ENCODE measurements at places on chromosomes 1 and 21.
A peak's percentile ranks its signal among the peaks of the same experiment; 100 is the strongest.

DNA sequence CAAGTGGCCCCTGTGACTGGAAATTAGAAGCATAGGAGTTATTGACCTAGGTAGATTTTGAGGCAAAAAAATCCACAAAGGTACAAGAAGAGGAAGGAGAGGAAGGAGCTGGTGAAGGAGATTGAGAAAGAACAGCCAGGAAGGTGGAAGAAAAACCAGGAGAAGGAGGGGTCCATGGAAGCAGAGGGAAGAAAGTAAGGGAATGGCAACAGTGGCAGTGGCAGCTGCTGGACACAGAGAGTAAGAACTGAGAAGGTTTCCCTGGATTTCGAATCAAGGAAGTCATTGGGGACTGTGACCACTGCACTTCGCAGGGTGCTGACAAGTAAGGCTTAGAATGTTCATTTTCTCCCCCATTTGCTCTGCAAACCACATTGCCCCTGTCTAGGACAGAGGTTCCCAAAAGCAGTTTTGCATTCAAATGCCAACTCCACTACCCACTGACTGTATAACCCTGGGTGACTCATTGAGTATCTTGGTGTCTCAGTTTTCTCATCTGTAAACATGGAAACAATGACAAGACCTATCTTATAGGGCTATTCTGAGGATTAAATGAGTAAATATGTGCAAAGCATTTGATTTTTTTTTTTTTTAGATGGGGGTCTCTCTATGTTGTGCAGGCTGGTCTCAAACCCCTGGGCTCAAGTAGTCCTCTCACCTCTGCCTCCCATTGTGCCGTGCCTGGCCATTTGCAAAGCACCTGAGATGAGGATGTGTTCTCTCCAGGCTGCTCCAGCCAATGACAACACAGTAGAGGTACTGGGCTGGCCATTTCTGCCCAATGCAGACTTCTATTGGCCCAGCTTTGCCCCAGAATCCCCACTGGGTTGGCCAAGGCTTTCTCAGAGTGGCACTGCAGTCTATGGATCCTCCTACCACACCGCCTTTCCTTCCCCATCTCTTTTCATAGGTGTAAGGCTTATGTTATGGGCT, 9.3 kb upstream of the CAPN2 start:
- peak; percentile 56 for DNase-seq

GRCh38 chr1:41611068-41611931, 126.8 kb upstream of the EDN2 start:
- DNase-seq: no peak

DNA sequence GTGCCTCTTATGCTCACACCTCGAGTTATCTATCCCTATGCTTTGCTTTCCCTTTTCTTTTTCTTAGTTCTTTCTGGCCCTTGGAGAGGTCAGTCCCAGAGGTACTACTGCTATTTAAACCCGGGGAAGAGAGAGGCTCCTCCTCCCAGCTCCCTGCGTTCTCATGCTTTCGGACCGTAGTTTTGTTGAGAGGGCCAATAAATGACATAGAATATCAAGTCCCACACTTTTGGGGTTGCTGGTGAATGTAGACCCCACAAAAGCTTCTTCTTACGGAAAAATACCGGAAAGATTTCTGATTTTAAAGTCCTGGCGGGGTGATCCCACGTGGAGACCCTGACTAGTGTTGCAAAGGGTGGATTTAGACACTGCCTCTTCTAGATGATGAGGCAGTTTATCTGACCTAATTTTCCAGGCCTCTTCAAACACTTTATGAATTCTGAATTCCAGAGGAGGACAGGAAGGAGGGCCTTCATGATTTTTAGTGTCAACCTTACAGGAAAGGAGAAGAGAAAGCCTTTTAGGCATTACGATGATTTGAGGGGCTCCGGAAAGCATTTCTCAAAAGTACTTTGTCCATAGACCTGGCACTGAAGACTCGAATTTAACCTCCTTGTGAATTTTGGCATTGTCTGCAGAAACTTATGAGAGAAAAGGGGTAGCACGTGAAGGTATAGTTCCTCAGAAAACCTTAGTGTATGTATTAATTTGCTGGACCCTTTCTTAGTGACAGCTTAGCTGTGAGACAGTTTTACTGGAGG, 694 bp downstream of the TMEM167B start:
- no peak for DNase-seq

DNA sequence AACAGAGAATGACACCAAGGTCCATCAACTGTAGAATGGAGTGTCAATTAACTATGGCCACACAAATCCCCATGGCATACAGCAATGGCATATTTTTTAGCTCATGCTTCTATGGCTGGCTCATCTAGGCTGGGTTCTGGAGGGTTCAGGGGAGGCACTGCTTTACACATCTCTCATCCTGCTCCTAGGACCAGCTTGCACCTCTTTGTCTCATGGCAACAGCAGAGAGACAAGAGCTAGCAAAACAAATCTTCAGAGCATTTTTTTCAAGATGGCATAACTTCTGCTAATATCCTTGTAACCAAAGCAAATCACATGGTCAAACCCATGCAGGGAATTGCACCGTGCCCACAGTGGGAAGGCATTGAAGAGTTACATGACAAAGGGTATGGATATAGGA, 82.4 kb downstream of the KIF14 start:
- no peak for DNase-seq

DNA sequence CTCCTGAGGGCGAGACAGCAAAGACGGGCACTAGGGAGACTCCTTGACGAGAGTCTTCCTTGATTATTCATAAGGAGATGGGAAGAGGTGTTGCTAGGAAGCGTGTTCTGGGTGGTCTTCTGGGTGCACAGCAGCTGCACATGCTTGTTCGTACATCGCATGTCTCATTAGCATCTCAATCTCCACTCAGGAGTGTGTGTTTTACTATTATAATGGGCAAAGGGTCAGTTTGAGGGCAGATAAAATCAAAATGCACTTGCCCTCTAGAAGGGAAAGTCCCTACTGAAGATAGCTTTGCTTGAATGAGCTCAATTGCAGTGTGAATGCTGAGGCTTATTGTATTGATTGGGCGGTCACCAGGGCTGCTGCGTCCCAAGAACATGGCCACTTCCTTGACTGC, 50.2 kb upstream of the SCCPDH start:
- DNase-seq: no peak

- no peak for DNase-seq
Observed at GRCh38 chr1:246680190-246680589, 44.0 kb upstream of the SCCPDH start.

- no peak for DNase-seq
Observed at GRCh38 chr1:247475793-247476192, 17.9 kb upstream of the OR2B11 start.

DNA sequence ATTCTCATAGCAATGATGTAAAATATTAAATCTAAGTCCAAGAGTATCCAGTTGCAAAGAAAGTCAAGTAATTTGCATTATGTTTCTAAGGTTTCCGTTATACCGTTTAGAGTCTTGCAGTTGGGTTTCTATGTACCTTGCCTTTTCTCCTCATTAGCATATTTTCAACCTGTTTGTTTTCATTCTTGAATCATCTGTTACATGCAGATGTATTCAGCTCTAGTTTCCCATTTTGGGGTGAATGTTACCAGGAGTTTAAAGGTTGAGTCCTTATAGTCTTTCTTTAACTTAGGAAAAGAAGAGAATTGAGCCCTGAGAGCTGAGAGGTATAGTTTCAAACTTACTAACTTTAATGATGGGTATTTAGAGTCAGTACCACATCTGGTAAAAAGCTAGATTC, 139.9 kb downstream of the NFIA start:
- DNase-seq: no peak

DNA sequence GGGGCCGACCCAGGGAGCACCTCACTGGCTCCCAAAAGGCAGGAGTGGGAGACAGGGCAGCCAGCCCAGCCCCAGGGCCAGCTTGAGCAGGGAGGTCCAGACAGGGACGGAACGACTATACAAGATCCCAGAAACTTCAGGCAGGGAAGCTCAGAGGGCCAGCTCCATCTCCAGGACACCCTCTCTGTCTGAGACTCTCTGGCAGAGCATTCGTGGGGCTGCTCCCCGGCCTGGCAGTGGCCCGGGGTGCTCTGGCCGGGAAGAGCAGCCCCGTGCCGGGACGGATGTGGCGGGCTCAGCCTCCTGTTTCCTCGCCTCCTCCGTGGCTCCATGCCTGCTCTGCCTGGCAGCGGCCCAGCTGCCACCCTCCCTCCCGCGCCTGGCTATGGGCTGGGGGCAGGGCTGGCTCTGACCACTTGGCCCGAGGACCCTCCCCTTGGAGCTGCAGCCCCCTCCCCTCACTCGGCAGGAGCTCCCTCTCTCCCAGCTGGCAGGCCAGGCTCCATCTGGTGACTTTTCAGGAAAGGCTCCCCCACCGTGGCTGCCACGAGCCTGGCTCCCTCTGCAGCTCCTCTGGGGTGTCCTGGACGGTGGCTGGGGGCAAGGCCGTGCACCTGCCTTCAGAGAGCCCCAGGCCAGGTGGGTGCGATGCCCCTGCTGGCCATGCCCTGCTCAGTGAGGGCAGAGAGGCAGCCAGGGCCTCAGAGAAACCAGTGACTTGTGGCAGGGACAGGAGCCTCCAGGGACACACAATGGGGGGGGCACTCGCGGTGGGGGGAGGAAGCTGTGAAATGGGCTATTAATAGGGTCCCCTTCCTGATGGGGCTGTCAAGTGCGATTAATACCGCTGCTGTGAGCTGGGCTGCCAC, 5.6 kb upstream of the PLCH2 start:
- DNase-seq: no peak

- DNase-seq: no peak
Observed at GRCh38 chr1:153513023-153513422, 22.8 kb downstream of the S100A6 start.

DNA sequence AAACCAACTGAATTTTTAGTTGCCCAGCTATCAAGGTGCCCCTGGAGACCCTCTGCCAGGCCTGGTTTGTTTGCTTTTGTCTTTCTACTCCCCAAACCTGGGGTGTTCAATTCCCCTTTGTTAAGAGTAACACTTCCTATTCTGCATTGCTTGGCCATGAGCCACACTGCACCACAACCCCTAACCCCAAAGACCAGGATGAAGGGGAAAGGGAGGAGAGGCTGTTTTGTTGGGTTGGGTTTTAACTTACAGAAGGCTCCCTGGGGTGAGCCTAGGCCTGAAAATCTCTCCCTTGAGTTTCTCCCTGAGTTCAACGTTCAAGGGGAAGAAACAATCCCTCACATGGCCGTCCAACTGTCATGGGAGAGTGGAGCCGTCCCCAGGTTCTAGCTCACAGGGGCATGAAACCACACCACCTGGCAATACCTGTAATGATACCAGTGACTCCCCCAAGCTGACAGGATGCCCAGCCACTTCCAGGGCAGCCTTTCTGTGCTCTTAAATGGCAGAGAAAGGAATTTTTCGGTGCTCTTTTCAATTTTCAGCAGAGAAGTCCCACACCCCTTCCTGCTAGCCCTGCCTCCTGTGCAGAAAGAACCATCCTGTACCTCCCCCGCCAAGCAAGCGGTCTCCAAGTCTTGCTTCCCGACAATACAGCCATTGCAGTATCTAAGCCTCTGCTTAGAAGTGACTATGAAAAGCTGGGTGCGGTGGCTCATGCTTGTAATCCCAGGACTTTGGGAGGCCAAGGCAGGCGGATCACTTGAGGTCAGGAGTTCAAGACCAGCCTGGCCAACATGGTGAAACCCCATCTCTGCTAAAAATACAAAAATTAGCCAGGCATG, 14.9 kb downstream of the SLC45A3 start:
- no peak for DNase-seq

DNA sequence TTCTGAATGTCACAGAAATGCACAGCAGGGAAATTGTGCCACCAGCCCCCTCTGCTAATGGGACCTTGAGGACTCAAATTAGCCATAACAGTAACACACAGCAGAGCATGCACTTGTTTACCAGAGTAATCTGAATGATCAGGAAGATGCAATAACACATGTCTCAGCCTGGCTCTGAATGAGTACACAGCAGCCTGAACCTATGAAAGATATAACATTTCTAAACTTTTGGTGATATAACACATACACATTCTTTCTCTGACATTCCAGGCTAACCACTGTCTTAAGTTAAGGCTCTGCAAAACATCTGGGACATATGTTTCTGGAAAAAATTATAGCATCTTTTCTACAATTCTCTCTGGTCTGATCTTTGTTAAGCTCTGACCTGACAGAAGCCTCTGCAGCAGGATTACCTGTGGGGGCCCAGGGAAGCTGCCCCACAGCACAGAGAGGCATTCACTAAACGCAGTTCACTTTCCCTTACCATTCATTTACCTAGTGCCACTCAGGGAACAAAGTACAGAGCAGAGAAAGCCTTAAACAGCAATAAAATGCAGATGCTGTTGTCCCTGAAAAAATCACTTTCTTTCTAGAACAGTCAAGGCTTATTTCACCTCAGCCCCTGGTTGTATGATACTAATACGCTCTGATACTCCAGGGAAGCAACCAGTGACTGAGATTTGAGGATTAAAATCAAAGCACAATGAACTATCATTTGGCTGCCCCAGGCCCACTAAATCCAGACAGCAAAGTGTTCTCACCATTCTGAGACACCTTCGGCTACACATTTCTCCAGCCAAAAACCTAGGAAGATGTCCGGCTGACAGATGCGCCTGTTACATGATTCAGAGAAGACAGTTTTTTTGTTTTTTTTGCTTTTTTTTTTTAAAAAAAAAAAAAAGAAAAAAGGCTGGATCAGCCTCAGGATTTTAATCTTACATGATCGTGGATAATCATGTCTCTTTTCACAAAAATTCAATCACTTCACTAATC, 54.0 kb upstream of the CNN3 start:
- peak; percentile 44 for DNase-seq

- DNase-seq: peak; percentile 77
Observed at GRCh38 chr1:112716133-112716720, 1.1 kb upstream of the PPM1J start.

- DNase-seq: no peak
Observed at GRCh38 chr1:25066731-25067517, 136.8 kb upstream of the RUNX3 start.

DNA sequence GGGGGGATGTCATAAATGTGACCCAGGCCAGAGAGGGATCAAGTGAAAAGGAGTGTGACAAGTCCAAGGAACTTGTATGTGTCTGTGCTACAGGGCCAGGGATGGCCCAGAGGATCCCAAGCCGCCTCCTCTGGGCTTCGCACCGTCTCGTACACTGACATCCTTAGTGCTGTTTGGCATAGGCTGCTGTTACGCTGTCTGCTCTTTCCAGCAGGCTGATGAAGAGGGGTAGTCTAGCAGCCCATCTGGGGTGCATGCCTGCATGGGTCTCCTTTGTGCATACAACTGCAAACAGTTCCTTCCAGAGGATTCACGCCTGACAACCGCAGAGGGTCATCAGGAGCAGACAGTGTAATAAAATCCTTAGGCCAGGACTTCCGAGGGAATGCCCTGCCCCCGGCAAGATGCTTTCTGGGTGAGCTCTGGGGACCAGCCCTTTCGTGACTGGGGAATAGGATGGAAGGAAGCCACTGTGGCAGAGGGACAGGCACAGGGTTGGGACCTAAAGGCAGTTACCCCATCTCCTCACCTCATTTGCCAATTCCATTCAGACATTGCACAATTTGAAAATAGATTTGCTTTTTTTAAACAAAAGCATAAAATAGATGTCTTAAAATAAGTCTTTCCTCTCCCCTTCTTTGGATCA, 6.3 kb upstream of the GOLT1A start:
- DNase-seq: no peak

GRCh38 chr1:109187127-109187526, 26.6 kb upstream of the SARS1 start:
- DNase-seq: no peak

- DNase-seq: no peak
Observed at GRCh38 chr21:44293551-44294231, 6.2 kb upstream of the PFKL start.

- no peak for DNase-seq
Observed at GRCh38 chr1:105027838-105028471, 1278.3 kb downstream of the AMY1C start.

All from HS-5 (cell line).